Vagina (tissue), 2 donors: ENCODE measurements at places on chromosomes 16 and 17.

DNA sequence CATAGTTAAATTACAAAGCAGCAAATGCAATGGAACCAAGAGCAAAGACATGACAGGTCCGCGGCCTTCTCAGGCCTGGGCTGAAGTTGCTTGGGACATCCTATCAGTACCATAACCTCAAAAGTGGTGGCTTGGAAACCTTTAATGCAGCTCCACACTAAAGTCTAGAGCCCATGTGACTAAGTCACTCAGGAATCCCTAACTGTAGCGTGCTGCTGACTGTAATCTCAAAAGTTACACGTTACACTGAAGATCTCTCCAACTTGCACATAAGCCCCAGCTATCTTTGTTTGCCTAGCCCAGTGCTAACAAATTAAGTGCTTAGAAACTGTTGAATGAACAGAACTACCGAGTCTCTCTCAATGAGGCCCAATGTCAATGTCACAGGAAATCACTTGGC, 27.8 kb downstream of the NUP88 start:
- DNase-seq = no peak

- no peak for DNase-seq
Measured at GRCh38 chr16:68470461-68471150, 22.3 kb upstream of the SMPD3 start.

DNA sequence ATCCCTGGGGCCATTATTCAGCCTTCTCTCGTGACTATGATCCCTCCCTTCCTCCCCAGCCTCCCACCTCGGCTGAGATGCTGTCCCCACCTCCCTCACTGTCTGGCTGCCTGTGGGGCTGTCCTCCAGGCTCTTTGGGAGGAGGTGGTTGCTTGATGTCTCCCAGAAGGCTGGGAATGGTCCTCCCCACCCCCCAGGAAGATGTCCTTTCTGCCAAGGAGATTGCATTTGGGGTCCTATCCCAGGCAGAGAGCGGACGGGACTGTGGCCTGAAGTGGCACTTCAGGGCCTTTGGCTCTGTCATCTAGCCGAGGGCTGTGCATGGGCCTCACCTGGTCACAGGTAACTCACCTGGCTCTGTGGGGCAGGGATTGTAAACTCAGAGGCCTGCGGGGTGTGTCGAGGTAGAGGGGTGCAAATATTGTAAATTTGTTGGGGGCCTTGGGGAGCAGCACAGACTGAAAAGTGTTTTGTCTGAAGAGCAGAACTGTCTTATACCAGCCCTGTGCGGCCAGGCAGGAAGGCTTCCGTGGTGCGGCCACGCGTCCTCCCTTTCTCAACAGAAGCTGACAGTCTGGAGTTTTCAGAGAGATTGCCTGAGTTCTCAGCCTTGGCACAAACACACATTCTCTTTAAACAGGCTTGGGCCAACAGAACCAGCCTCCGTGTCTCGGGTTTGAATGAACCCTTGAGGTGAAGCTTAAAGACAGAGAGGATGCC, 177.9 kb downstream of the SEC14L1 start:
- no peak for DNase-seq

DNA sequence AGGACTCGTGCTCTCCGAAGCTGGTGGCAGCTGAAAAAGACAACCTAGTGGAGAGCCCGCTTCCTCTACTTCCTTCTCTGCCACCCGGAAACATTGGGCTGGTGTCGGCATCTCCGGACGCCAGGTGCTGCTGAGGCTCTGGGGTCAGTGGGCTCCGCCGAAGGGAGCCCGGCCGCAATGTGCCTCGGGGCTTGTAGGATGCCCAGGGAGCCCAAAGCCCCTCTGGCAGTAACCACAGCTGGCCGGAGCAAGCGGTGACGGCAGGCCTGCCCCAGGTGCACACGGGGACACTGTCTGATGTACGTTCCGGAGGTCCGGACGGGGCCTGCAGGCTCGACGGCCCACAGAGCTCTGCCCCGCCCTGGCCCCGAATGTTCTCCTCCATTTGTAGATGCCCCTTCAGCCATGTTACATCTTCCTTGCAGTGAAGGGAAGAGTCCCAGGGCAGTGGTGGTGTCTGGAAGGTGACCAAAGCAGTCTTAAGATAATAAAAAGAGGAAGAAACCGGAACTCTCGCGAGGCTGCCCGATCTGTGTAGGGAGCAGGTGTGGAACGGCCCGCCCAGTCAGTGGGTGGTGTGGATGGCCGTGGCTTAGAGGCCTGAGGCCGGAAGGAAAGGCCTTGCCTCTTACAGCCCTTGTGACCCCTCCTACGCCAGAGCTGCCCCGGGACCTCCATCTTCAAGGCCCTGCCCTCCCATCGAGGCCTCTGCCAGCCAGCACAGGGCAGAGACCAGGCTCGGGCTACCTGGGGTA, 22.6 kb downstream of the NDUFAF8 start:
- DNase-seq = no peak

DNA sequence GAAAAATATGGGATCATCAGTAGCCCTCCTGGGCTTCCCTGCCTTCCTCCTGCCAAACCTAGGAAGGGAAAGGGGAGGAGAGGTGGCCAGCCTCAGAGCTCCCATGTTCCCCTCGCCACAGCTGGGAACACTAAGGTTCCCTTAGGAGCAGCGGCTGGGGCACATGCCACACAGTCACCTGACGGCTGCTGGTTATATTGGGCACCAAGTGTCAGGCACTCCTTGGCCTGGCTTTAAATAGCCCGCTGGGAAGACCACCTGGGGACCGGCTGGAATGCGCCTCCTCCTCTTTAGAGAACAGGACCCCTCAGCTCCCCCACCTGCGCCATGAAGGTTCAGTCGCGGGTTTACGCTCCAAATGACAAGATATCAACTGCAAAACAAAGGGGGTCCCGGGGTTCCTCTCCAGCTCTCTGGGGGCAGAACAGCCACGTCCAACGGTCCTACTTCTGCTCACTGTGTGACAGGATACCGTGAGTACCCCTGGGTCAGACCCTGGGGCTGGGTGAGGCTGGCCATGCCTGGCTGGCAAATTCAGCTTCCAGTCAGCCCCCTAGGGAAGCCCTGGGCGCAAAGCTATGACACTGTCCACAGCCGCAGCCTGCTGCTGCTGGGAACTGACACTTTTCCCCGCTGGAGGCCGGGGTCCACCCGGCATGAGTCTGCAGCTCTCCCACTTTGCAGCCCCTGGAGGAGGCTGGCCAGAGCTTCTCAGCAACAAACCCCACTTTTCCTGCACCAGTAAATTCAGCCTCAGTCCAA, 3.3 kb downstream of the SMIM5 start:
- DNase-seq = no peak

DNA sequence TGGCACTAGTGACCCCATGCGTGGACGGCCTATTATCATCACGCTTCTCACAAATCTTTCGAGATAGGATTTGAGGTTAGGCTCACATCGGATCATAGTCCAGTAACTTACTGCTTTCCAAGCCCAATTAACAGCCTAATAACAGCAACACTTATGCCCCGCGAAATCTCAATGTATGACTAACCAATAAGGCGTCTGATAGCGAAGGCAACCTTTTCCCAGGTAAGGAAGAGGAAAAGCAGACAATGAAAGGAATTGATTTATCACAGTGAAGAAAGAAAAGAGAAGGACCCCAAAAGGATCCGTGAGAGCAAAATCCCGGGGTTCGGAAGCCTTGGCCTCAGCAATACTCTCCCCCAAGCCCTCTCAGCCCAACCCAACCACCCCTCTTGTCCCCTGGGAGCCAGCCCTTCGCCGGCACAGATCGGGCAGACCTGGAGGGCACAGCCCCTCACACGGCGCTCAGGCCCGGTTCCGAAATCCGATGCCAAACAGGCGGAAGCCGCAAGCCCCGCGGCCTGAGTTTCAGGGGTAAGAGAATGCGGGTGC, 534 bp downstream of the GPATCH8 start:
- no peak for DNase-seq

- DNase-seq = no peak
Measured at GRCh38 chr17:81934098-81934757, 2.9 kb downstream of the PYCR1 start.

DNA sequence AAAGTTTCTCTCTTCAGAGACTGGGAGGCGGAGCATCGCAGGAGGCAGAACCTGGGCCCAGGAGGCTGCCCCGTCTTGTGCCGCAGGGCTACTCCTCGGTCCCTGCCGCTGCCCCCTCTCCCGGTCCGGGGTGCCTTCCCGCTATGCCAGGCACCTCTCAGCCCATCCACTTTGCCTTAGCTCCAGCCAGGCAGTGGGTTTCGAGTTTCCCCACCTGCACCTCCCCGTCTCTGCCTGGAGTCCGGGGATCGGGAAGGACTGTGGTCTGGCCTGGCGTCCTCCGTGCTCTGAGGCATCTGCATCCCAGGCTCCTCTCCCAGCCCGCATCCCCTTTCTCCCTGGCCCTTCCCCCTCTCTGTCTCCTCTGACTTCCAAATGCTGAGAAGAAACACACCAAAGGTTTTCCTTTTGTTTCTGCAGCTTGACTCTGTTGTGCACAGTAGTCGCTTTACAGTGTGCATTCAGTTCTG, 26.8 kb upstream of the PIK3R6 start:
- DNase-seq = no peak

GRCh38 chr17:64244165-64244564, 18.9 kb downstream of the TEX2 start:
- no peak for DNase-seq

GRCh38 chr16:84088695-84089395, 27.9 kb downstream of the MBTPS1 start:
- DNase-seq = no peak

DNA sequence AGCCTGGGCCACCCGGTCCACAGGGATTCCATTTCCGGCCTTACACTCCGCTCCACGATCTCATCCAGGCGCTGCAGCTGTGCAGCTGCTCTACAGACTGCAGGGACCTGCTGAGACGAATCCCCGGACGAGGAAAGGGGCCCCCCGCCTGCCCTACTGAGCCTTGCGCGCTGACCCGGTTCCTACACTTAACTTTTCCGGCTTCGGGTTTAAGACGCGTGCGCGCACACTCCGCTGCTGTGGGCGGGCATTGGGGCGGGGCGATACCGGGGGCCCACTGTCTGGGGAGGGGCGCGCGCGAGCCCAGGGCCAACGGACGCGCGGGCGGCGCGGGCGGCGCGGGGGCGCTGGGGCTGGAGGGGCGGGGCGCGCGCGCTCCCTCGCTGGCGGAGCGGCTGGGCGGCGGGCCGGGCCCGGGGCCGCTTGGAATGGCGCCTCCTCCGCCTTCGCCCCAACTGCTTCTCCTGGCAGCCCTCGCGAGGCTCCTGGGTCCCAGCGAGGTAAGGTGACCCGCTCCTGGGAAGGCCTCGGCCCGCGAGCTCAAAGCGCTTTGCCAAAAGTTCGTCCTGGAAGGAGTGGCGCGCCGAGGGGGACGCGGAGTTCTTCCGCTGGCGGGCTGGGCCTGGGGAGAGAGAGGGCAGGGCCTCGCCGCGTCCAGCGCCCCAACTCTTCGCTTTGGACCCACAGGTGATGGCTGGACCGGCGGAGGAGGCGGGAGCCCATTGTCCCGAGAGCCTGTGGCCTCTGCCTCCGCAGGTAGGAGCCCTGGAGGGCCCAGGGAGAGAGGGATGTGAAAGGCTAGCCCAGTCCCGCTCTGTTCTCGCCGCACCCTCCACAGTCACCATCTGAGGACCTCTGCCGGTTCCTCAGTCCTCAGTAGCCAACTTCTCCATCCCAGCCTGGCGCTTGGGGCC, at the start of gene TP53I13:
Gene TP53I13 (plus strand): TSS at position 371 of the 914 bp plus-strand sequence. CDS start 58 bp downstream, at position 429.
- peak; percentile 91 for DNase-seq

DNA sequence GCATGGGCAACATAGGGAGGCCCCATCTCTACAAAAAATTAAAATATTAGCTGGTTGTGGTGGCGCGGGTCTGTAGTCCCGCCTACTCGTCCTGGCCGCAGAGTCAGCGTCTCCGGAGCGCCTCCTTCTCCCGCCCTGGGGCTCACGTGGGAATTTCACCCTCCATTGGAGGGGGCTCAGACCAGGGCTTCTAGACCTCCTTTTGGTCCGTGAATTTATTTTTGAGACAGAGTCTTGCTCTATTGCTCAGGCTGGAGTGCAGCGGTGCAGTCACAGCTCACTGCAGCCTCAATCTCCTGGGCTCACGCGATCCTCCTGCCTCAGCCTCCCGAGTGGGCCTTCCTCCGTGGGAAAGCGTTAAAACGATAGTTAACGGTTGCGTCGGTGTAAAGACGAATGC, 394 bp upstream of the NME4 start:
- DNase-seq = no peak

DNA sequence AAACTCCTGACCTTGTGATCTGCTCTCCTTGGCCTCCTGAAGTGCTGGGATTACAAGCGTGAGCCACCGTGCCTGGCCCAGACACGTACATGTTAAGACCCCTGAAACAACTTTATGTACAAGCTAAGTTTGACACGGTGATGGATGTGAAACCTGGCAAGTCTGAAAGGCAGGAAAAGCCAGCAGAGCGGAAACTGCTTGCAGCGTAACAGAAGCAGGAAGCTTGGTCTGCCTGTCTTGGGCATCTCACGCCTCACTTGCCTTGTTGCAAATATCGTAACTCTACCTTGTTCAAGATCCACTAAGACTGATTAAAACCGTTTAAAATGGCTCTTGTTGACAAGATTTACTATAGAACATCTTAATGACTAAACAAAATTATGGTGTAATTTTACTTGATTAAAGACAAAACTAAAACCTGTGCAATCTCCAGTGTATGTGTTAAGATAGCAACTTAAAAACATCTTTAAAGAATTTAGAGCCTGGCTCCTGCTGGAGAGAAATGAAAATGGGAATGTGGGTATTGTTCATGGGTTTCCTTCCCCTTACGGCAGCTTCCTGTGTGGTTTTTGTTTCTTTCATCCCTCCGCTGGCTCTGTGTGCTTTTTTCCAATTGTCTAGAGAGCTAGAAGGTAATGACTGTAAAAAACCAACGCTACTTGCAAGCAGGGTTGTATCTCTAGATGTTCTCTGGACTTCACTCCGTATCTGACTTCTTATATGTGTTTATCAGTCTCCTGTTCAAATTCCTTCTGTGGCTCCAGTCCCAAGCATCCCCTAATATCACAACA, 477.6 kb downstream of the XYLT1 start:
- no peak for DNase-seq

DNA sequence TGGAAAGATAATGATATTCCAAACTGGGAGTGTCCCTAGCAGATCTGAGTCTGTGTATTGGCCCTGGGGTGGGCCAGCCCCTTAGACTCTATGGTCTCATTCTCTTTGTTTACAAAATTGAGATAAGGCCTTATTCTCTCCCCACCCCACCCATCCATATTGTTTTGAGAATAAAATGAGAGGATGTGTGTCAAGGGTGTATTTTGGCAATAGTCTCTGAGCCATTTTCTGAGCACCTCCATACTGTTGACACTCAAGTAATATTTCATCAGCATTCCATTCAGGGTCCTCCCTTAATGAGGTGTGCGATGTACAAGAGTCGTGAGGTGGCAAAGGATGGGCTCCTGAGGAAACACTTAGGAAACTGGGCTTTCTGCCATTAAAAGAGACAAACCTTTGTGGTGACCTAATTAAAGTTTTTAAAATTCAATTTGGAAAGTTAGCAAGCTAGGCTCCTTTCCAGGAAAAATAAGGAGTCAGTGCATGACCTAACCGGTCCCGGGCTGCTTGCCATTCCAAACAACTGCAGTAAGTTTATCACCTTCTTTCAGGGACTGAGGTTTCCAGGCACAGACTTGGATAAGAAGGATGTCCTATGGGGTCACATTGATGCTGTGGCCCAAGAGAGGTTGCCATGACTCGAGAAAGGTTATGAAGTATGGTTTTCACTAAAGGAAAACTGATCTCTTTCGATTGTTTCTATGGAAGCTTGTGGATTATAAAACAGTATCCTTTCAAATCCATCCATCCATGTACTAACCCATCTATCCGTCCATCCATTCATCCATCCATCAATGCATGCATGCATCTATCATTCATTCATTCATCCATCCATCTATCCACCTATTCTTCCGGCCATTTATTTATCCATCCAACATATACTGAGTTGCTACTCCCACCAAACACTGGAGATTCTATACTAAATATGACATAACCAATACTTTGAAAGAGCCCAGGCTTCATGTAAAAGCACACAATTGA, 443.3 kb downstream of the UTP18 start:
- DNase-seq = no peak
